ENCODE measurements at places on chromosomes 16 and 17.
A peak's percentile ranks its signal among the peaks of the same experiment; 100 is the strongest.

GRCh38 chr17:74212209-74212912 lies 1.0 kb upstream of the TTYH2 start:
- DNase-seq: no peak

DNA sequence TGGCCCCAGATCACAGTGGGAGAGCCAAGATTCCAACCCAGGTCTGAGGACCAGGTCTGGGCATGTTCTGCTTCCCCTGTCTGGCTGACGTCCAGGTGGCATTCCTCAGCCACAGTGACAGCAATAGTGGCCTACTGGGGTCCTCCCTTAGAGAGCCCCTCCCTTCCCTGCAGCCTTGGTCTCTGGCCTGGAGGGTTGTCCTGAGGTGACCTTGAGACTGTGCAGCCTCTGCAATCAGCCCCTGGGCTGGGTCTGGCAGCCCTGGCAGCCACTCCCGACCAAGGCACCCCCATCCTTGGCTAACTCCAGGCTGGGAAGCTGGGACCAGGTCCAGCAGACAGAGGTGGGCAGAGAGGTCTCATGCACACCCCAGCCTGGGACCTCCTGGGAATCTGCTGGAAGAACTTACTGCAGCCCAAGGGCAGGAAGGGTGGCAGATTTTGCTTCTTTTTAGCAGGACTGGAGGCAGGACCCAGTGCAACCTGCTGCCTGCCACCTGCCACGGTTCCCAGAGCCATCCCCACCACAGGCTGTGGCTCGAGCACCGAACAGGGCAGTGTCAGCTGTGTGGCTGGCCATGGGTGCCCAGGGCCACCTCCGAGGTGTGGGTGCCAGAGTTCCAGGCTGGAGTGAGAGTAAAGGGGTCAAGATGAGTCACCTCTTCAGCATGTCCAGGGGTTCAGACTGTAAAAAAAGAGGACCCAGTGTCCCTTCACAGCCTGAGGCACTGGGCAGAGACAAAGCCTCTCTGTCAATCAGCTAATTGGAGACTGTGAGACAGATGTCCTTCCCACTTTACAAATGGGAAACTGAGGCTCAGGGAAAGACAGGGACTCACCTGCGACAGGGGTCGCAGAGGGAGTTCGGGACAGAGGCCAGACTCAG lies 12.6 kb downstream of the GRB7 start:
- no peak for DNase-seq

- no peak for DNase-seq
These were observed 20.0 kb upstream of the KCNJ16 start for GRCh38 chr17:70055000-70055399.

- DNase-seq: no peak
These were observed 50.0 kb upstream of the TNRC6C start for GRCh38 chr17:77908501-77908900.

DNA sequence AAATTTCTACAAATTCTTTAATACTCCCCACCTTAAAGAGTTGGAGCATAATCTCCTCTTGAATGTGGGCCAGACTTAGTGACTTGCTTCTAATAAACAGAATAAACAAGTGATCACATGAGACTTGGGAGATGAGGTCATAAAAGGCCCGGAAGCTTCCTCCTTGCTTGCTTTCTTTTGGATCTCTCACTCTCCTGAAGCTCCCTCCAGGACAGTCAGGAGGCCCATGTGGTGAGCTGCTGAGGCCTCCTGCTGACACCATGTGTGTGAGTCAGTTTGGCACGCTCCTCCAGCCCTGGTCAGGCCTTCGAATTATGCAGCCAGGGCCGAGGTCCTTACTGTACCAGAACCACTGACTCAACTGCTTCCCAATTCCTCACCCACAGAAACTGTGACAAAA lies 53.2 kb downstream of the NDEL1 start:
- DNase-seq: peak; percentile 48

DNA sequence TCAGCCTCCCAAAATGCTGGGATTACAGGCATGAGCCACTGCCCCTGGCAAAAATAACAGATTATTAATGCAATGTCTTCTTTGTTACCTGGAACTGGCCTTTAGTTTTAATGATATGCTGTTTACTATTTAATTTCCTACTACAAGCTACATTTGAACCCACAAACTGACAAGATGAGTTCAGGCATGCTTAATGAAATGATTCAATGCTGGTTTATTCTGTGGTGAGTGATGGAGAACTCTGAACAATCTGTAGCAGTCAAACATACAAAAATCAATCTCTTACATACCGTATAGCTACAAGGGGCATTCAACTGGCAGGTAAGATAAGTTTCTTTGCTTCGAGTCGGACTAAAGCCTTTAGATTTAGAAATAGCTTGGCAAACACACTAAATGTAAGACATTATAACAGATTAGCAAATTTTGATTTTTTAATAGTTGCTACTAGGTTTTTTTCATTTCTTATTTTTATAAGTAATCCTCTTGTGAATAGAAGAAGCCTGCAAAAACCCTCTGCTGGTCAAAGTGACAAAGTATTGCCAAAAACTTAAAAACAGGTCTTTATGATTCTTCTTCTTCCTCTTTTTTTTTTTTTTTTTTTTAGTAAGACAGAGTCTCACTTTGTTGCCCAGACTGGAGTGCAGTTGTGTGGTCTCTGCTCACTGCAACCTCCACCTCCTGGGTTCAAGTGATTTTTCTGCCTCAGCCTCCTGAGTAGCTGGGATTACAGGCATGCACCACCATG lies 138.5 kb downstream of the SSH2 start:
- DNase-seq: no peak

DNA sequence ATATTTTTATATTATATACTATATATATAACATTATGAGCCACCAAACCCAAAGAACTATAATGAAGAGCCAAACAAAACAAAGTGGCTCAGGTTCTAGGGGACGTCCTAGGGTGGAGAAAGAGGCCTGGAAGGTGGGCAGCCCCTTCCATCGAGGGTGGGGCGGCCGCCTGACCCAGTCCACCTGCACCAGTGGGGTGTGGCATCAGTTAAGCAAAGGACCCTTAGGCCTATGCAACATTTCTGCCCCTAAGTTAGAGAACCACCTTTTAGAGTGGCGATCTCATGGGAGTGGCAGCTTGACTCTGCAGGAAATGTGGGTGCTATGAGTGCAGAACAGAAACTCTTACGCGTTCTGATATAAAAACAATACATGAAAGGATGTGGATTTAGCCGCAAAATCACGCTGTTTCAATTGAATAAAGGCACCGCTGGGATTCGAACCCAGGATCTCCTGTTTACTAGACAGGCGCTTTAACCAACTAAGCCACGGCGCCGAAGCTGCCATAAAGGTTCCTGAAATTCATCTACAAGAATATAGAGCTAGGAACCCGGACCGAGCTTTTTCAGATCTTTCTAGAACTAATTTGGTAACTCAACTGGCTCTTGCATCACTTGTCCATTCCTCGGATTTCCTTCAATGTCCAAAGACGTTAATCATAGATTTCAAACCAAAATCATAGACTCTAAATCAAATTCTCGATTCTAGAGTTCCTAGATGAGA lies 15.6 kb upstream of the AURKB start:
- peak; percentile 24 for DNase-seq

DNA sequence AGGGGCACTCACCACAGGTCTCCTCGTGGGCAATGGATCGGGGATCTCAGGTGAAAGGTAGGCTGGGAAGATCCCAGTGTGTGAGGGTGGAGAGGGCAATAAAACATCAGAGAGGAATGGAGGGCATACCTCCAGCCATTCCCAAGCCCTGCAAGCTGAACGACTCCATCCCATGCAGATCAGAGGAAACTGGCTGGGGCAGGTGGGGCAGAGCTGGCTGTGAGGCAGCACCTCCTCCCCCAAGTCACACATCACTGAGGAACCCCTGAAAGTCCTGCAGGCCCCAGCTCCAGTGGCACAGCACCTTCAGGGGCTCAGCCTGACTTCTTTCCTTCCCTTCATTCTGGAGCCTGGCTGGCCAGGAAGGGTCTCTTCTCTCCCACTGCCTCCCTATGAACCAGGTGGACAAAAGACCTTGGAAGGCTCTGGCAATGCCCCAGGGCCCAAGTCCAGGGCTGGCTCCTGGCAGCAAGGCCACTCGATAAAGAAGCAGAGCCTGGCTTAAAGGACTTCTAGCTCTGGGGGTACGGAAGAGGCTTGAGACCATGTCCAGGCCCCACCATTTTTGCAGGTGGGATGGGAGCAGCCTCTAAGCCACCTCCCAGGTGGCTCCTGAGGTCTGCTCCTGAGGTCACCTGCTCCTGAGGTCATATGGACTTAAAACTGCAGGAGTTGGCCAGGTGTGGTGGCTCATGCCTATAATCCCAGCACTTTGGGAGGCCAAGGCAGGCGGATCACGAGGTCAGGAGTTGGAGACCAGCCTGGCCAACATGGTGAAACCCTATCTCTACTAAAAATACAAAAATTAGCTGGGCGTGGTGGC lies 13.5 kb upstream of the TMEM208 start:
- DNase-seq: no peak

- no peak for DNase-seq
These were observed 15.4 kb upstream of the KRT24 start for GRCh38 chr17:40718930-40719329.

DNA sequence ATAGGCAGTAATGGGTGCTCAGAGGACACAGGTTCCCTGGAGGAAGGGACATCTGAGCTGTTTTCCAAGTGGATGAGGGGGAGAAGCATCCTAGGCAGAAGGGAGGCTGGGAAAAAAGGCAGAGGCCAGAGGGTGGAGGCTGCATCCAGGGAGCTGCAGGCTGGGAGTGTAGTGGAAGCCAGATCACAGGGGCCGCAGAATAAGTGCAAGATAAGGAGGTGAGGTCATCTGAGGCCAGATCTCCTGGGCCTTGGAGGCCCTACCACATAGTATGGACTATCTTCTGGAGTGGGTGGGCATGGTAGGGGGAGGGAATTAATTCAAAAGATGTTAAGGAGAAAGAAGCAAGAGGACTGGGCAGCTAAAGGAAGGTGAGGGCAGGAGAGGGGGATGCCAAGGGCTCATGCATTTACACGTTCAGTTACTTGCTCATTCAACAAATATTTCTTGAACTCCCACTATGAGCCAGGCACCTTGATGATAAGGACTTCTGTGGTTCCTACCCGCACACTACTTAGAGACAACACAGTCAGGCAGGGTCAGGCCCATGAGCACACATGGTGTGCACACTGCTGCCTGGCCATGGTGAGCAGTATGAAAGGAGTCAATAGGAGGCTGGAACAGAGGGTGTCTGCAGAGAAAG lies 2.4 kb upstream of the RIPOR1 start:
- no peak for DNase-seq

DNA sequence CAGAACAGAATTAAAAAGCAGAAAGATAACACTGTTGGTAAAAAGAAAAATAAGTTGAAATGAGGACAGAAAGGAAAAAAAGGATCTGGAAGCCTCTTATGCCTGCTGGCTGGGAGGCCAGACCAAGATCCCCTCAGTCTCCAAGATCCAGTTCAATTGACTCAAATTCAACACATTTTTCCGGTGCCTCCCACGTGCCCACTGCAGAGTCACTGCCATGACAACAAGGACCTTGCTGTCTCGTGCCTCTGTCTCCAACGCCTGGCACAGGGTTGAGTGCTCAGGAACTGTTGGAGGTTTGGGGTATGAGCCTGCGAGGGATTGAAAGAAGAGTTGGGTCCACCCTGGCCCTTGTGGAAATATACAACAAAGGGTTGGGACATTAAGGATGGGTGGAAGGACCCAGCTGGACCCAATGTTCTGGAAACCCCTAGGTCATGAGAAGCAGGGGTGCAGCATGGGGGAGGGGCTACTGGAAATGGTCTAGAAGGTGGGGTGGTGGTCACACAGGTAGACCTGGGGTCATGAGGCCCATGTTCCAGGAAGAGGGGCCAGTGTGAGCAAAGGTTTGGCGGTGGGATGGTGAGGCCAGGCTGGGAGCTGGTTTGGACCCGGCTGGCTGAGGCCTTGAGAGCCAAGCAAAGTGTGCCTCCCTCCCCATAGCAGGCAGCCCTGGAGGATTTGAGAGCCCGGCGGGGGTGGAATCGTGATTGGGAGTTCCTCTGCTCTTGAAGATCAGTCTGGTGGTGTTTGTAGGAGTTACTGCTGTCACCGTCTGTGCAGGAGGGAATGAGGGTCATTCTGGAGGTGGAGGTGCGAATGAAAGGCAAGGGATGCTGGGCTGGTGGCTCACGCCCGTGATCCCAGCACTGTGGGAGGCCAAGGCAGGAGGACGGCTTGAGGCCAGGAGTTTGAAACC lies 1.3 kb downstream of the IL34 start:
- DNase-seq: no peak

DNA sequence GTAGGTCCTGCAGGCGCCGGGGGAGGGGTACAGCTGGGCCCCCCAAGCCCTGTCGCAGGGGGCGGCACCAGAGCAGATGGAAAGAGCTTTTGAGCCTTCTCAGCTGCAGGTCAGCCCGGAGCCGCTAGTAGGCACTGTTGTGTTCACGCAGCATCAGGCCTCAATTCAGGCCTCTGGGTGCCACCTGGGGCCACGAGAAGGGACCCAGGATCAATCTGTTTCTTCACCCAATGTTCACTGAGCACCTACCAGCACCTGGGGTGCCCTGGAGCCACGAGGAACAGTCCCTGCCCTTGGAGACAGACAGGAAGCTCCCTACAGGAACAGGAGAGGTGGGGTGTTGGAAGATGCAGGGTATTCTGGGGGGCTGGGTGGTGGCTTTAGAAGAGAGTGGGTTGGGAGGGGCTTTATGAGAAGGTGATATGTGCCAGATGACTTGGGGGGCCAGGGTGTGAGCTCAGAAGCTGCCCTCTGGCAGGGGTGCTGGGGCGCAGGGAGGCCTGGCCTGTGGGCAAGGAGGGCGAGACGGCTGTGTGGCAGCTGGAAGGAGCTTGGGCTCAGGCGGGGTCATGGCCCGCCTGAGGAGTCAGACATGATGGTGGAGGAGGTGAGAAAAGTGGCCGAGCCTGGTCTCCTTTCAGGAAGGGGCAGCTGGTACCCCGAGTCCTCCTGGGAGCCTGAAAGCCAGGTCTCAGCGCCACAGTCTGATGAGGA lies 121.9 kb upstream of the GSE1 start:
- no peak for DNase-seq

DNA sequence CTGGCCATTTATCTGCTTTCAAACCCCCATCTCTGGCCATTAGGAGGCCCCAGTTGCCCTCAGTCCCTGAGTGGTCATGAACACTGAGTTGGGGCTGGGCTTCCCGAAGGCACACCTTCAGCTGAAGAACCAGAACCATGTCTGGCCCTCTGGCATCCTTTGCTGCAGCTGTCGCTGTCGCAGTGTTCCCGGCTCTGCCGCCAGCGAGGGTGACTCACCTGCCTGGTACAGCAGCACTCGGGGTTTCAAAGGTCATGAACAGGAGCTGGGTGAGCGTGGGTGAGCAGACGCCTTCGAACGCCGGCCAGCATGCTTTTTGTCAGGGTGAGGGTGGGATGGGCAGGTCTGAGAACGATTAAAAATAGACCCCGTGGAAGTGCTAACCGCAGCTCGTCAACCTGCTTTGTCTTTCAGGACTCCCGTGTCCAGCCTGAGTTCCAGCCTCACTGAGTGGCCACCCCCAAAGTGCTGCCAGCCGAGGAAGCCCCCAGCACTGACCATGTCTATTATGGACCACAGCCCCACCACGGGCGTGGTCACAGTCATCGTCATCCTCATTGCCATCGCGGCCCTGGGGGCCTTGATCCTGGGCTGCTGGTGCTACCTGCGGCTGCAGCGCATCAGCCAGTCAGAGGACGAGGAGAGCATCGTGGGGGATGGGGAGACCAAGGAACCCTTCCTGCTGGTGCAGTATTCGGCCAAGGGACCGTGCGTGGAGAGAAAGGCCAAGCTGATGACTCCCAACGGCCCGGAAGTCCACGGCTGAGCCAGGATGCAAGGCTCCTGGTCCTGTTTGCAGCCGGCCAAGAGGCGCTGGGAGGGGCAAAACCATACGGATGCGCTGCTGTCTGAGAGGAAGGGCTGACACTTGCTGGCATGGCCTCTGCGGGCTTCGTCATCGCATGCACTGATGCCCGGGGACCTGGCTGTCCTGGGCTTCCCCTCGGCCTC lies 7.6 kb downstream of the SNN start:
- DNase-seq: no peak

GRCh38 chr16:35398180-35398579 lies 1938.8 kb downstream of the TP53TG3F start:
- DNase-seq: no peak

- DNase-seq: no peak
These were observed 1.5 kb upstream of the MARF1 start for GRCh38 chr16:15644267-15644961.

All from NCI-H446 (cell line).